Stimulated activated CD4-positive, alpha-beta T cell treated with anti-CD3 and anti-CD28 coated beads, Interleukin-1b, Interleukin-23, amount 100 ng/mL, for 48 hours (primary cell): ENCODE measurements at places on chromosomes 1 and 21.

GRCh38 chr21:25708467-25709065, 26.1 kb downstream of the ATP5PF start:
- peak; percentile 33 for DNase-seq

DNA sequence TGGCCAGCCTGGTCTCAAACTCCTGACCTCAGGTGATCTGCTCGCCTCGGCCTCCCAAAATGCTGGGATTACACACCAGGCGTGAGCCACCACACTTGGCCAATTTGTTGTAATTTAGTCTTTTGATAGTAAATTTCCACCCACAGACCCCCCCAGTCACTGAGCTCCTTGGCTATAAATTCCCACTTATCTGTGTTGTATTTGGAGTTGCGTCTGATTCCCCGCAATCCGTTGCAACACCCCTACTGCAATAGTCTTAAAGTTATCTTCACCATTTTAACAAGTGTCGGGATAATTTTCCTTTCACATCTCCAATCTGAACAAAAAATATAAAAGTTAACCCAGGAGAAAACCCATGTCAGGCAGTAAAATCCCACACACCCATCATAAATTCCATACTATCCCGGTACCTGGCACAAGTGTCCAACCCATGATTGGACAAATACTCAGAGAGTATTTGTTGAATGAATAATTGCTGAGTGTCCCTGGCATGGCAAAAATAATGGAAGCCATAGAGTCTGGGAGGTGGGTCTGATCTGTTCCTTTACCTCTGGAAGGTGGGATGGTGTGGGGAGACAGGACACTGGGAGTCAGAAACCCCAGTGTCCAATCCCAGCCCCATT, 9.3 kb upstream of the CNR2 start:
- no peak for DNase-seq

GRCh38 chr1:162214202-162214601, 144.7 kb downstream of the NOS1AP start:
- DNase-seq: no peak

DNA sequence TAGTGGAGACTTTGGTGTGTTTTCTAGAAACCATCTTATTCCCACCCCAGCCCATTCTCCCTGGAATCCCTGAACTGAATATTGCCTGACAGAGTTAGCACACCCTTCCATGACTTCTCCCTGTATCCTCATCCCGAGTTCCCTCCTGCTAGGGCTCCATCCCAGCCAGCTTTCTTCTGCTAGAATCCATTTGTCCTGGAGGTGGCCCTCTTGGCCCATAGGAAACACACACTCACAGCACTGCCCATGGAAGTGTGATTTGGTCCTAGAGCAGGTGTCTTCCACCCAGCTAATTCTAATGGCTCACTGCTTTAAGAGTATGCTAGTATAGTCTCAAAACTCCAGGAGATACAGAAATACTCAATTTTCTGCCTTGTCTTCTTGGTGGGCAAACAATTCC, 4.1 kb downstream of the KRTAP15-1 start:
- DNase-seq: no peak

DNA sequence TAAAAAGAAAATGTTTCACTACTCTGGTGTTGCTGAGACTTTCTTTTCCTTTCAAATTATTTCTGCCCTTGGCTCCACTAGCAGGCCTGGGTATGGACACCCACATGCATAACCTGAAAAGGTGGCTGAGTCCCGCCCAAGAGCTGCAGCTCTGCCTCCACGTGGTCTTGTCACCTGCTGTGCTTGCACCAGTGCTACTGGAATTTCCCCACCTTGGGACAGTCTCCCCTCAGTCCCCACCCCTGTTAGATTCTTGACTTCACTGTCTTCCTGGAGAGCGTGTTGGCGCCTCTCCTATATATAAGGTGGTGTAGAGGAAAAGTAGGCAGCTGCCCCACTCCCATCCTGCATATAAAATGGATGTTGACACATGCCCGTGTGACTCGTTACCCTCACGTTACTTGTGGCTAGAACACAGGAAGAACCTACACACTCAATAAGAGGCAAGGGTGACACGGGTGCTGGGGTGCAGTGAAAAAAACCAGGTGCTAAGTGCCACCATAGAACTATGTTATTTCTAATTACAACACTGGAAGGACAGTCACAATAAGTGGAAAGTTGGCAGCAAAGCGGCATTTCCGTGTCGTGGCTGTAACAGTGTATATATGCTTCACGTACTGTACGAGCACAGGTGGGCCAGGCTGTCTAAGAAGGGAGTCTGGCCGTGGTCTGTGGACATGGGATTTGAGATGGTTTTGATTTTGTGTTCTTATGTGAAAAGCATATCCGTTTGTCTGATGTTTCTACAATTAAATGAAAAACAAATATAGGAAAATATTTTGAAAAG, 61.0 kb downstream of the POFUT2 start:
- peak; percentile 47 for DNase-seq

DNA sequence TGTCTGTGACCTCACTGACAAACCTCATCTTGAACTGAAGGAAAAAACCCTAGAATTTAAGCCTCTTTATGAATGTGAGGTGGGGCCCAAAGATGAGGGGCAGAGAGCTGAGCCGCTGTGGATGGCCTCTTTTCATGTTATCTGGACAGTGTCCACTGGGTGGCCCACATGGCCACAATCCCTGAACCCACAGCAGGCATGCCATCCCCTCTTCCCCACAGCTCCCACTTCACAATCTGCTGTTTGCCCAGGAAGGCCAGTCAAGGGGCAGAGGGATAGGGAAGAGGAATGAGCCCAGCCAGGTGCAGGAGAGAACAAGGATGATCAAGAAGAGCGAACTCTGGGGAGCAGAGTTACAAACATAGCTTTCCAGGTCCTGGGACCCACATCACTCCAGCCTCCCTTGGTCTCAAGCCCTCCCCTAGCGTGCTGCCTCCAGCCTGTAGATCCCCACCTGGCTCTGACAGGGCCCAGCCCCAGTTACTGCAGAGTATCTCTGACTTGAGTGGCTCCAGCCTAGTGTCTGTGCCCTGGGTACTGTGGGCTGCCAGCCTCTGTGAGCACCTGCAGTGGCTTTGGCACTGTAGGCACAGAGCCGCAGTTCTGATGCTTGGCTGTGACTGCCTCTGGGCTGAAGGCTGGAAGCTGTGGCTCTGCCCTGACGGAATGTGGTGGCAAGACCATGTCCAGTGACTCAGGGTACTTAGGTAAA, 1.9 kb upstream of the SLFNL1 start:
- no peak for DNase-seq

GRCh38 chr1:23527366-23527765, 3.7 kb downstream of the E2F2 start:
- no peak for DNase-seq

DNA sequence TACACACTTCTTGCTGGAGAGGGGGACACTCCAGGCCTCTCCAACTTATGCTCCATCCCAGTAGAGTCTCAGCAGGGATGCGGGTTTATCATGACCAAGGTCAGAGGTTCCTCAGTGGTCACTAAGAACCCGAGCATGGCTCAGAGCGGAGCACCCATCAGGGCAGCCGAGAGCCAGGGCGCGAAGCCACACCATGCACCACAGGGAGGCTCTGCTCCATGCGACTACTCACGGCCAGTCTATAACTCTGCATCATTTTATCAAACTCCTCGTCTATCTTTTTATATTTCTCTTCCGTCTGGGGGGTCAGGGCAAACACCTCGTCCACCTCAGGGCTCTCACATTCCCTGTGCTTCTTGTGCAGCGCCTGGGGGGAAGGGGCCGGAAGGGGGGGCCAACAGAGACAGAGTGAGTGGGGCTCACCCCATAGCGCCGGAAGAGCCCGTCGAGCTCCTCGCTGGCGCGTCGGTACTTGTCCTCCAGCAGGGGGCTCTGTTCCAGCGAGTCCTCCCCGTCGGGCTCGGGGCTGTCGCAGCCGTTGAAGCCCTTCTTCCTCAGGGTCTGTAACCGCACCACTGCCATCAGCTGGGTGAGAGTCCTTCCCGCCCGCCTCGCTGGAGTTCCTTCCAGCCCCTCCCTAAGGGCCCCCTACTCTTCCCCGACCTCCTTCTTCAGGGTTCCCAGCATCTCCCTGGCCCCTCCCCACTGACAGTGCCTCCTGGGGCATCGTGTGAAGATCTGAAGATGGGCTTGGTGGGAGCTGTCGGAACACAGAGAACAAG, 20.0 kb downstream of the MEF2D start:
- peak; percentile 74 for DNase-seq

DNA sequence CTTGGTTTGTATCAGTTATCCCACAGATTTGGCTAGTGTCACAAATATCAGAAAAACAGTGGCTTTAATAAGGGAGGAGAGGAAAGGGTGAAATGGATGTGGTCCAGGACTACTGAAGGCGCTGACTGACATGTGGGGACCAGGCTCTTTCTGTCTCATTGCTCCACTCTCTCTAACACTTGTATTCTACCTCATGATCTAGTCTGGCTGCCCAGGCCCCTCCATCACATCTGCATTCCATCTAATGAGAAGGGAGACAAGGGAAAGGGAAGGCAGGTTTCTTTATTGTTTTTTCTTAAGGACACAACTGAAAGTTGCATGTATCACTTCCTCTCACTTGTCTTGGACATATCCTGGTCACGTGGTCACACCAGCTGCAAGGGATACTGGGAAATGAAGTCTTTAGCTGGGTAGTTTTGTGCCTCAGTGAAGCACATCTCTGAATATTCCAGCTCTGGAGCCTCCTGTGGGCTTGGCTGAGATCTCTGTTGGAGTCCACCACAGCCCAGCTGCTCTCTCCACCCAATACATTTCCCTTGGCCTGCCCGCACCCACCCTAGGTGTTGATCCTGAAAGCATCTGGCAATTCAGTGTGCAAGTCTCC, 42.0 kb upstream of the PADI2 start:
- DNase-seq: no peak

GRCh38 chr1:192952646-192953045, 106.5 kb downstream of the UCHL5 start:
- DNase-seq: no peak

DNA sequence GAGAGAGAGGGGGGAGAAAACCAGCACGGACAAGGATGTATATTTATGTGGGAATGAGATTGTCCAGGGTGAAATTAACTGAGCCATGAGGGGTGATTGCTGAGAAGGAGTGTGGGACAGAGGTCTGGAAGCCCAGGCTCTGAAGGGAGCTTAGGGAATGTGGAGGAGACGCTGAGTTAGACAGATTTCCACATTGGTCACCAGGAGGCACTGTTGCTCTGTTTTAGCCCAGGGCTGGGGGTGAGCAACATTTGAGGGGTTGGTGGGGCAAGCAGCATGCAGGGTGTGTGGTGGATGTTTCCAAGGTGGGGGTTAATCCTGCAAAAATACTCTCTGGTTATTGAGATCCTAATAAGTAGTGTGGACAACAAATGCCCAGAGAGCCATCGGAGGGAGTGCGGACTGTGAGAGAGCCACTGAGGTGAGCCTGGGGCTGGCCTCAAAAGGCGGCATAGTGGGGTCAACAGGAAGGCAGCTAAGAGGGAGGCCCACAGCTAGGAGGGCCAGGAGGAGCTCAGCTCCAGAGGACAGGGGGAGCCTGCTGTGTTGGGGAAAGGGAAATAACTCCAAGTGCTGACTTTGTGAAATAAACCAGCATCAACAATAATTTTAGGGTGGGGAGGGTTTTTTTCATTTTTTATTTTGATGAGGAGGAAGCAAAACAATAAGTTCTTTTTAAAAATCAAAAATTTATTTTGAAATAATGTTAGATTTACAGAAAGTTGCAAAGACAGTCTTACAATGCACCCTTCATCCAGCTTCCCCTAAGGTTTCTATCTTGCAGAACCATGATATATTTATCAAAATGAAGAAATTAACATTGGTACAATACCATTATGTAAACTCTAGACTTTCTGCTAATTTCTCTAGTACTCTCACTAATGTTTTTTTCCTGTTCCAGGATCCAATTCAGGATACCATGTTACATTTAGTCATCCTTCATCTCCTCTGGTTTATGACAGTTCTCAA, 82.8 kb upstream of the CD34 start:
- no peak for DNase-seq

- DNase-seq: no peak
These were observed 11.8 kb upstream of the TMEM39B start for GRCh38 chr1:32060914-32061313.

DNA sequence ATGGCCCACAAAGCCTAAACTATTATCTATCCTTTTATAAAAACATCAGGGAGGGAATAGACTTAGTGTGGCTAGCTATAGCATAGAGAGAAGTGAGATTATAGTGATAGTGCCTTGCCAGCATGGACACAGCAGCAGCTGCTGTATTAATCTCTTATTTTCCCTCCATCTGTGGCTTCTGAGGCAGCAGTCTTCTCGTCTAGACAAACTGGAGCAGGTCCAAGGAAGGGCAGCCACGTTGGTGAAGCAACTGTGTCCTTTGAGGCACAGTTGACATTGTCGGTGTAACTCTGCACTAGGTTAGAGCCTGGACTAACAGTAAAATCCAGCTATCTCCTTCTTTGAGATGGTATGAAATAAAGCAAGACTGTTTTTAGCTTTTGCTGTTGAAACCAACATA, 131.3 kb downstream of the CACHD1 start:
- DNase-seq: no peak

DNA sequence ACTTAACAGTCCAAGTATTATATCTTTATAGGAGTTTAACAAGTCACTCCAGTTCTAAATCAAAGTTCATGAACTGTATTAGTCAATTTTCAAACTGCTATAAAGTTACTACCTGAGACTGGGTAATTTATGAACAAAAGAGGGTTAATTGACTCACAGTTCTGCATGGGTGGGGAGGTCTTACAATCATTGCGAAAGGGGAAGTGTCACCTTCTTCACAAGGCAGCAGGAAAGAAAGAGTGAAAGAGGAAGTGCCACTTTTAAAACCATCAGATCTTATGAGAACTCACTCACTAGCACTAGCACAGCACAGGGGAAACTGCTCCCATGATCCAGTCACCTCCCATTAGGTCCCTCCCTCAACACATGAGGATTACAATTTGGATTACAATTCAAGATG, 70.0 kb downstream of the CLCA4 start:
- DNase-seq: peak; percentile 2

DNA sequence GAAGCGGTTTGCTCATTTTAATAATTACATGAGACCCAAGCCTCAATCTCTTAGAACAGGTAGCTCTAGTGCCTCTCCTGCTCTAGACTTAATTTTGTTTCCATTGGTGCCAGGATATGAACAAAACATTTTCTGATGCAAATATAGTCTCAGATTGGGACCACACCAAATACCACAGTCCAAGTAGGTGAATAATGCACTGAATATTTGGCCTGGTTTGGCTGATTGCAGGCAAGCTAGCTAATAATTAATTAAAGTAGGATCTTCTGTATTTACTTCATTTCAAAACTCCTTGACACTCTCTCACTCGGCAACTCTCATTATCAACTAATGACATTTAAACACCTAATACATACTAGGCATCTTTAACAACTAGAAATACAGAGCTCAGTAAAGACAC, 219.6 kb downstream of the LTN1 start:
- no peak for DNase-seq
